ENCODE measurements at places on chromosomes 12 and 14. TPM values are rescaled to one million over a fixed set of nuclear protein-coding genes. Genes with fewer than 3 reads are reported as not detected.

- DNase-seq: no peak
Observed at GRCh38 chr12:42871816-42872215, 282.3 kb upstream of the PRICKLE1 start.

- DNase-seq: no peak
Observed at GRCh38 chr14:90301668-90302090, 30.1 kb downstream of the NRDE2 start.

GRCh38 chr12:9779209-9779608 is 18.5 kb upstream of the CD69 start:
- DNase-seq: no peak

Gene KLHL33
- total RNA-seq: not detected

GRCh38 chr14:104536942-104537612 is 42.5 kb upstream of the C14orf180 start:
- DNase-seq: no peak

GRCh38 chr12:5396541-5396940 is 35.4 kb upstream of the NTF3 start:
- DNase-seq: no peak

DNA sequence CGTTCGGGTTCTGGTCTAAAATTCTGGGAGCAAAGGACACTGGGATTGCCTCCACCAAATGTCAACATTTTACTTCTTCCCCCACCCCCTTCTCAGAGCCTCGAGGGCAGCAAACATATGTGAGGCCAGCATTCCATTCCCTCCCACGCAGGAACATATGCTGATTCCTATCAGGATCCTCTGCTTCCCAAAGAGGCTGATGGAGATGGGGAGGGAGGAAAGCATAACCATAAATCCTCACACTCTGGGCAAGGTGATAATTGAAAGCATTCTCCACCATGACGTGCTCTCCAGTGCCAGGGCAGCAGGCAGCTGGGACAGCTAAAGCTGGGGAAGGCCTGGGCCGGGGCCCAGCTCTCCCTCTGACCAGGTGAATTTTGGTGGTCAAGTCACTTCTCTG is 395.0 kb downstream of the ZFP36L1 start:
- no peak for DNase-seq
